ENCODE measurements at places on chromosomes 3 and 15.

- DNase-seq, result no peak
Observed at GRCh38 chr3:71849681-71850080, 64.7 kb upstream of the PROK2 start.

DNA sequence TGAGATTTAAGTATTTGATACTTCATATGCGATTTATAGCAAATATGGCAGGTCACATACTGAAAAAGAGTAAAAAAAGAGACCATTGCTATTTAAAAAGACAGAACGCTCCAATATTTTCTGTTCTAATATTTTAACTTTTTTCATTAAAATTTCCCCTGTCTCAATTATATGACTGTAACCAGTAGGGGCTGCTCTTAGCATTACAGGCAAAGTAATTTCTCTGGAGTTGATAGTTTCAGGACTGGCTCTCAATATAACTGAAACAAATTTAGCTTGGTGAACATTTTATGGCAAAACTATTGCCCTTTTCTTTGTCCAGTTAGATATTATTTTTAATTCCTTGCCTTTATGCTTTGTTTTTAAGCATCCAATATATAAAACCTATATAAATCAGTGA is 286.3 kb upstream of the ROBO2 start:
- DNase-seq, result no peak

DNA sequence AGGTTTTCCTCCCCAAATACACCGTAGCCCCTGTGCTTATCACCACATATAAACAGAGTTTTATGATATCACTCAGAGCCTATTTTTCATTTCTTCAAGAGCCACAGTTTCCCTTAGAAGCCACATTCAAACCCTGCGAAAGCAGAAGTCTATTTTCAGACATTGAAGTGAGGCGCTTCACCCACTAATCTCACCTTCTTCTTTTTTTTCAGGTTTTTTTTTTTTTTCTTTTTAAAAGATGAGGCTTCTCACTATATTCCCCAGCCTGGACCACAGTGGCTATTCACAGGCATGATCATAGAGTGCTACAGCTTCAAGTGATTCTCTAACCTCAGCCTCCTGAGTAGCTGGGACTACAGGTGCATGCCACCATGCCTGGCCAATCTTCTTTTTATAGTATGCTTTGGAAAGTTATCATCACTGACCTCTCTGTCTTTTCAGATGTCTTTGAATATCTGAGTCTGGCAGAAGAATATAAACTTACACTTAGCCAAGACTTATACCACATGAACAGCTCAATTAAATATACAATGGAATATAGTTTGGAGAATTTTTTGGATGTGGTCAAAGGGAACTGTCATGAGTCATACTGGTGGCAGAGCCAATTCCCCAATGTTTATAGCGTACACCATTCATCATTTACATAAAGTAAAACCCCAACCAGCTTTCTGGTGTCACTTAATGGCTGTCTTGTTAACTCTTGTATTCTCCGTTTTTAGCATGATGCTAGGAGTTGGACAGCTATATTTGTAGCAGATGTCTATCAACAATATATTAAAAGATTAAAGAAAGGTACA is 59.7 kb upstream of the CCDC50 start:
- DNase-seq, result no peak

DNA sequence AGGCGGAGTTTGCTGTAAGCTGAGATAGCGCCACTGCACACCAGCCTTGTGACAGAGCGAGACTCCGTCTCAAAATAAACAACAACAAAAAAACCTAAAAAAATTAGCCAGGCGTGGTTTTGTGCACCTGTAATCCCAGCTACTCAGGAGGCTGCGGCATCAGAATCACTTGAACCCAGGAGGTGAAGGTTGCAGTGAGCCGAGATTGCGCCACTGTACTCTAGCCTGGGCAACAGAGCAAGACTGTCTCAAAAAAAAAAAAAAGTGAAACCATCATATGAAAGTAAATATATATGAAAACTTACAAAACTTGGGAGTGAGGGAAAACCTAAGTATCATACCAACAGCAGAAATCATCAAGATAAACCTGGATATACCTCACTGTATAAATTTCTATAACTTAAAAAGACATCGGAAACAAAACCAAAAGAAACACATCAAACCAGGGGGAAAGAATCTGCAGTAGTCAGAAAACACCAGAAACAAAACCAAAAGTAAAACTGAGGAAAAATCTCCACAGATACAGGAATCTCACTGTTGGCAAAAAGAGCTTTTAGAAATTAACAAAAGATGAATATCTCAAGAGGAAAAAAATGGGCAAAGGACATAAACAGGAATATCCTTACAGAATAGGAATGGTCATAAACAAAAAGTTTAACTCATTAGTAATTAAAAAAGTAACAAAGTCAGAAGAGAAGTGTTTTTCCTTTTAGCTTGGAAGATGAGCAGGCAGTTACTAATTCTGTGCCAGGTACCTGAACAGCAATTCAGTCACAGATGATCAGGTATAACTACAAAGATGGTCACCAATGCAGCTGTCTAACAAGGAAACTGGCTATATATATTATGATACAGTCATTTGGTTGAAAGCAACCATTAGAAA is 41.3 kb downstream of the ETV5 start:
- DNase-seq, result no peak

- no peak for DNase-seq
Observed at GRCh38 chr3:141839389-141839788, 37.1 kb upstream of the ATP1B3 start.

- DNase-seq, result no peak
Observed at GRCh38 chr3:108380128-108380795, 83.9 kb downstream of the HHLA2 start.

DNA sequence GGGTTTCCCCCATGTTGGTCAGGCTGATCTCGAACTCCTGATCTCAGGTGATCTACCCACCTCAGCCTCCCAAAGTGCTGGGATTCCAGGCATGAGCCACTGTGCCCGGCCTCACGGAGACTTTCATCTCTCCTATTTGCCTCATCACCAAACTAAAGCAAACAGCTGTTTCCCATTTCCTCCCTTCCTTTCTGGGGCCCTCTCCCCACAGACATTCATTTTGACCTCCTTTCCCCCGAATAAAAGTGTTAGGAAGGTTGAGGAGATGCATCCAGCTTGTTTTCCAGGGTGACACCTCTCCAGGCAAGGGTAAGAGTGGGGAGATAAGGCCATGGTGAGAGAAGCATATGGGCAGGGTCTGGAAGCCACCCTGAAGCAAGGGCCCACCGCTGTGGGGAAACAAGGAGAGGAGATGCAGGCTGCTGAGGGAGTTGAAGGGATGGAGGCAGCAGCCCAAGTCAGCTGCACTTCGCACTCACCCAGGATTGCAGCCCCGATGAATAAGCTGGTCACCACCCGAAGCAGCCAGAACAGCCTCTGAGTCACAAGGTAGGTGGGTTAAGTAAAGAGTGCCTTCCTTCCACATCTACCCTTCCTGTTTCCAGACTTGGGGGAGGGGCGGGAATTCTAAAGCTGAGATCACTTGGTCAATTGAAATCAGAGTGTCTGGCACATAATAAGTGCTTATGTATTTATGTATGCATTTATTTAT is 7.7 kb downstream of the DUOXA2 start:
- DNase-seq, result peak; percentile 76

DNA sequence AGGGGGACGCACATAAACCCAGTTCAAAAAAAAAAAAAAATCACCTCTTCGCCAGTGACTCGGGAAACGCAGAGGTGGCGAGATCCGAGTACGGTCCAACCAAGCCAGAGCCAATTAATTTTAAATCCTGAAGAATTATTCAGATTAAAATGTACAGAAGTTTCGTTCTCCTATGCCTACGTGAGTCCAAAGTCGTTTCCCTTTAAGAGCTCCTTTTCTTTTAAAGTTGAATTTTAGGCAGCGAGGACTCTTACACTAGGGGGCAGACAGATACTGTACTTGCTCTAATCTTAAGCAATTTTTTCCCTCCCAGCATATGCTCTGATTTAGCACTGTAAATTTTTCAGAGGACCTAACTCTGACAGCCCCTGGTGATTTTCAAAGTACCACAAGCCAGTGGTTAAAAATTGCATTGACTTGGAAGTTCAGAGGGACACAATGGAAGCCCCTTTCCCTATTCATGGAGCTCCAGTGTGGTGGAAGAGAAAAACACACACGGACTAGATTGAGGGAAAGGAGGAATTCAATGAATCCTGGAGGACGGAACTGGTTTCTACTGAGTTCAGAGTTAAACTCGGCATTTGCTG is 3.3 kb upstream of the NR2F2 start:
- DNase-seq, result peak; percentile 77

DNA sequence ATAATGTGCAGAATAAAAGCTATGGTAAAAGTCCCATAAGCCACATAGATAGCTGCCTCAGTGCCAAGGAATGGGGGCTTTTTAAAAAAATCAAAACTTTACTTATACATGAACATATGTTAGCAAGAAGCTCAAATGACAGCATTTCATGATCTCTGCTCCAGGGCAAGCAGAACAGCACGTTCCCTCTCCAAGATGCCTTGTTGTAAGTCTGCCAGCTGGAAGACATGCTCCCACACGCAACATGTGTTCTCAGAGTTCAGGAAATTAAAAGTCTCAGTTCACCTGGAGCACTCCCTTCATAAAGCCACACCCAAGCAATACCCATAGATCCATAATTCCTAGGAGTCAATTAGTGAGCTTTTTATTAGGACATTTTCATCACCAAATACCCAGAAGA is 52.2 kb downstream of the ABI3BP start:
- no peak for DNase-seq

DNA sequence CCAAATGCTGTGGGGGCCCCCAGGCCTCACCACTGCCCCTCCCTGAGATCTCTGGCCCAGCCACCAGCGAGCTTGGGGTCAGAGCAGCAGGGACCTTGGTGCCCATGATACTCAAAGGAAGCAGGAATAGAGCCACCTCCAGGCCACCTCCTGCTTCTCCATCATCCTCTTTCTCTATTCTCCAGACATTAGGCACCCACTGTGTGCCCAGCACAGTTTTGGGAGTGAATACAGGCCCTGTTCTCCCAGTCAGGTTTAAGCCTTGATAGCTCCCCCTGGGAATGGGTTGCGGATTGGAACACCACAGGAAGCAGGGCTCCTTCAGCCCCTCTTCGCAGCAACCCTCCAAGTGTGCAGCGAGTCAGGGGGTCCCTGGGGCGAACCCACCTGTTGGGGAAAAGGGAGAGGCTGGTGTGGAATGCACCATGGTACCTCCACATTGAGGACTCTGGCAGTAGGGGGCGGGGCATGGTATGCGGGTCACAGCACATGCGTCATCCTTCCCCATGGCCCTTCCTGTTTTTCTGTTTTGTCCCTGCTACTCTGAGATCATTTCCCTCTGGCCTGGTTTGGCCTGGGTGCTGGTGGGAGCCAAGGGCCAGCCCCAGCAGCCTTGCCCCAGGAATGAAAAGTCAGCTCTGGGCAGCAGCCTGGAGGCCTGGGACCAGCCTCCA is 14.2 kb upstream of the SEMA3B start:
- no peak for DNase-seq

GRCh38 chr15:83747050-83747717 is 93.3 kb downstream of the ADAMTSL3 start:
- DNase-seq, result no peak

DNA sequence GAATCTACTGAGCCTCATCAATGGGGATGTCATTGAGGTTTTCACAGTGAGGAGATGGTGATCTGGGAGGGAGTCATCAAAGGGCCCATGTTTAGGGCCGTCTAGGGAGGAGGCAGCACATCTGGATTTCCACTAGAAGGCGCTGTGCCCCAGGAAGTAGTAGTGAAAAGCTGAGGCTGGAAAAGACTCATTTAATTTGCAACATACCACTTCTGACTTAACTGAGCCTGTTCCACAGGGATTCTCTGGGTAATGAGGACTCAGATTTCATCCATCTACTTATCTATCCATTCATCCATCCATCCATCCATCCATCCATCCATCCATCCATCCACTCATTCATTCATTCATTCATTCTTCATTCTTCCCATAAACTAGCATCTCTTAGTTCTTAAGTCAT is 17.4 kb upstream of the SHF start:
- peak; percentile 18 for DNase-seq

DNA sequence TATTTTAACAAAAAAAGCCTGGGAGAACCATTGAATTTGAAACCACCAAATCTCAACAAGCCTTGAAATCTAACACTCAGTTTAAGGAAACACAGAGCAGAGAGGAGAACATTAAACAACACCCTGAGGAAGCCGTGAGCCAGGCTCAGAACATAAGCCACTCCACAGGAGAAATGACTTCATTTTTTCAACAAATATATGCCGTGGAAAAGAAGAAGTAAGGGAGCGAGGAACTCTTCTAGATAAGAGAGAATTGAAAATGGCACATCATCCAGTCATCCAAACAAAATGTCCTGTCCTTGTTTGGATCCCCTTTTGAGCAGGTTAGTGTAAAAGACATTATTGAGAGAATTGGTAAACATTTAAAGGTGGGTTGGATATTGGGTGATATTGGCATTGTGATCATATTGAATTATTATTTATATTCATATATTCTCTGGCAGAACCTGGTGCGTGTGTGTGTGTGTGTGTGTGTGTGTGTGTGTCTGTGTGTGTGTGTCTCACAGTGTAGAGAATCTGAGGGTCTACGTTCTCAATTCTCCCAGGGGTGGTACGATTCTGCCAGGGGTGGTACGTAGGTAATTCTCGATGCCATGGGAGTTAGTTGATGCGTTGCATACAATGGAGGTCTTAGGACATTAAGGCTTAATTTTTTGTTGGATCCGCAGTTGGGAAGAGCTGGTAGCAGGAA is 94.4 kb downstream of the ST6GAL1 start:
- DNase-seq, result no peak

DNA sequence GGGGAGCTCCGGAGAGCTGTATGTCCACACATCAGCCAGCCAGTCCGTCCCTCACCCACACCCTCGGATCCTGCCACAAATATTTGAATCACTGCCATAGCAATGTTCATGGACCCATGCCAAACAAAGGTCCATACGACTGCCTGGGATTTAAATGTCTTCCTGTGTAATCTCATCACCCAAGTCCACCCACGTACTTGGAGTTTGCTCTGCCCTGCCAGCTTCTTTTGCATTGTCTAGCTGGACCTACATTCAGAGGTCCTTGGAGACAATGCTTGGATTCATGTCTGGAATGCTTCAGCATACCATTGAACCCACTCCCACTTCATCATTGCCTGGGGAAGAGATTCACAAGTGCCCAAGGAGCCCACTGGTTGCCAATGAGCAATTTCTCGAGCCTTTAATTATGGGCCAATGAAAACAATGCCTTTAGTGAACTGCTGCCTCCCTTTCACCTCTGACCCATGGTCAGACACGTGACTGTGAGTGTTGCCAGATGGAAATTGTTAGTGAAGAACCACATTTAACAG is 90.4 kb upstream of the PHLDB2 start:
- DNase-seq, result peak; percentile 95

- DNase-seq, result no peak
Observed at GRCh38 chr3:71803248-71803647, 18.3 kb upstream of the PROK2 start.

DNA sequence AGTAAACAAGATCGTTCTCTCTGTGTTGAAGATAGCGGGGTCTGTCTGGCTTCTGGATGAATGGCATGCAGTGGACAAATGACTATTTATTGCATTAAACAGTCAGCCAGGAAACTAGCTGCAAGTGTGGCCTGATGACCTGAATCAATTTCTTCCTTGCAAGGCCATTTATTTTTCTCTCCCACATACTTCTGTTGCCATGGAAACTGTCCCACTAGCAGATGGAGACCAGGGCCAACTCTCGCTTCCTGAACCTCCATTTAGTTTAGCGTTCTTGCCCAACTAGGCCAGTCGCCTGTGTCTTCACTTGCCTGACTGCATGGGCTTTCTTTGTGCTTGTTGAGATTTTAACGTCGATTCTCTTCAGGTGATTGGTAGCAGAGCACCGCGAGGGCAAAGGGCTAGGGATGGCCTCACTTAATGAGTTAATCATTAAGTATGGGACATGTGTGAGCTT is 27.6 kb downstream of the LMCD1 start:
- no peak for DNase-seq
